ENCODE measurements at places on chromosomes 1 and 21. TPM values are rescaled to one million over a fixed set of nuclear protein-coding genes. Genes with fewer than 3 reads are reported as not detected.

Gene CFAP107
- total RNA-seq: not detected

Gene MACF1
- total RNA-seq: 185 TPM

Gene CFAP126
- total RNA-seq: not detected

Gene MPZL1
- total RNA-seq: 113 TPM

Gene COQ8A
- total RNA-seq: 9.5 TPM

Gene CLCN6
- total RNA-seq: 56.2 TPM

Gene KIRREL1
- total RNA-seq: 64.9 TPM

Gene SH2D5
- 3.2 TPM for total RNA-seq

Gene KRTAP19-3
- not detected for total RNA-seq

Gene RSPH1
- total RNA-seq: 1.0 TPM

Gene OR2L13
- total RNA-seq: not detected

Gene LIN28A
- 455 TPM for total RNA-seq

DNA sequence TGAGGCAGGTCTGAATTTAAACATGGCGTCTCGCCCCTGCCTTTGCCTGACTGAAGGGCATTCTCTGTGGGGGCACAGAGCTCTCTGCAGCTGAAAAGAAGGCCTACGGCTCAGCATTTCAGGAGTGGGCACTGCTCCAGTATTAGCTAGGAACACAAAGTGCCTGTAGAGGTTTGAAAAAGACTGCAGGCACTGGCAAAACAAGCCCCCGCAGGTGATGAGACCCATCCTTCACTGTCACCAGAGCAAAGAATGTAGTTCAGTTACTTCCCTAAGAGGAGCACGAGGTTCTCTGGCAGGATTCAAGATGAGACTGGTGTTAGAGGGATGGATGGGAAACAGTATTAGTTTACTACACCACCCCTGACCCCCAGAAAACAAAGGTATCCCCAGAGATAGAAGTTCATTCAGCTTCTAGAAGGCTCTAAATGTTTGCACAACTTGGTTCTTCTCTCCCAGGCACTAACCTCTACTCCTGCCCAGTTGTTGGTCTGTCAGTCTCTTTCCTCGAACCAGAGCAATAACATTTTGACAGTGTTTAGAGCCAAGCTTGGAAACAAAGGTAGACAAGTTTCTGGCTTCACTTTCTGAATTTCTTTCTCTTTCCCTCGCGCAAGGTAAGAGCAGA is 101.9 kb upstream of the KCNE2 start:
- H3K36me3 ChIP-seq: peaks cover 14% of the 10 kb centered on the region
- H3K27ac ChIP-seq: no peak overlapping the region
- no peaks in the 10 kb centered on the region for H3K27me3 ChIP-seq
- DNase-seq: no peak
- no peak overlapping the region for H3K4me3 ChIP-seq

- H3K4me1 ChIP-seq: no peaks in the 10 kb centered on the region
- H3K27ac ChIP-seq: no peak overlapping the region
- DNase-seq: no peak
- no peak overlapping the region for H3K4me3 ChIP-seq
- H3K27me3 ChIP-seq: no peaks in the 10 kb centered on the region
Observed at GRCh38 chr1:196655494-196655893, 3.7 kb downstream of the CFH start.

GRCh38 chr1:18836654-18837053 is 22.8 kb downstream of the TAS1R2 start:
- no peak overlapping the region for H3K27ac ChIP-seq
- no peak overlapping the region for H3K4me3 ChIP-seq
- peaks cover 12% of the 10 kb centered on the region for H3K27me3 ChIP-seq
- H3K36me3 ChIP-seq: no peaks in the 10 kb centered on the region
- no peak for DNase-seq
- H3K4me1 ChIP-seq: no peaks in the 10 kb centered on the region

GRCh38 chr1:10388387-10388715 is 10.5 kb upstream of the PGD start:
- peaks cover 32% of the 10 kb centered on the region for H3K4me1 ChIP-seq
- H3K36me3 ChIP-seq: peaks cover 19% of the 10 kb centered on the region
- no peaks in the 10 kb centered on the region for H3K27me3 ChIP-seq
- DNase-seq: no peak

- H3K4me3 ChIP-seq: no peak overlapping the region
- no peak overlapping the region for H3K27ac ChIP-seq
- H3K4me1 ChIP-seq: peaks cover 25% of the 10 kb centered on the region
- DNase-seq: no peak
- H3K27me3 ChIP-seq: no peaks in the 10 kb centered on the region
- no peaks in the 10 kb centered on the region for H3K36me3 ChIP-seq
Observed at GRCh38 chr1:101290922-101291561, 54.2 kb downstream of the S1PR1 start.

- H3K4me3 ChIP-seq: no peak overlapping the region
- H3K27me3 ChIP-seq: no peaks in the 10 kb centered on the region
- H3K4me1 ChIP-seq: peaks cover 7% of the 10 kb centered on the region
- no peak for DNase-seq
Observed at GRCh38 chr1:42524330-42524729, 61.2 kb downstream of the CCDC30 start.

DNA sequence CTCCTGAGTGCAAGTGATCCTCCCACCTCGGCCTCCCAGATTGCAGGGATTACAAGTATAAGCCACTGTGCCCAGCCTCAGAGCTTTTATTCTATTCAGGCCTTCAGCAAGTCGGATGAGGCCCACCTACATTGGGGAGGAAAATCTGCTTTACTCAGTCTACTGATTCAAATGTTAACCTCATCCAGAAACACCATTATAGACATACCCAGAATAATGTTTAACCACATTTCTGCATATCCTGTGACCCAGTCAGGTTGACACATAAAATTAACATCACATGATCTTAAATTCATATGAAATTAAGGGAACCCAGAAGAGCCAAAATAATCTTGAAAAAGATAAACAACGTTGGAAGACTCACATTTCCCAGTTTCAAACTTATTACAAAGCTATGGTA is 14.9 kb downstream of the IL20 start:
- DNase-seq: no peak
- no peaks in the 10 kb centered on the region for H3K4me1 ChIP-seq
- peaks cover 12% of the 10 kb centered on the region for H3K27me3 ChIP-seq
- peaks cover 5% of the 10 kb centered on the region for H3K36me3 ChIP-seq

DNA sequence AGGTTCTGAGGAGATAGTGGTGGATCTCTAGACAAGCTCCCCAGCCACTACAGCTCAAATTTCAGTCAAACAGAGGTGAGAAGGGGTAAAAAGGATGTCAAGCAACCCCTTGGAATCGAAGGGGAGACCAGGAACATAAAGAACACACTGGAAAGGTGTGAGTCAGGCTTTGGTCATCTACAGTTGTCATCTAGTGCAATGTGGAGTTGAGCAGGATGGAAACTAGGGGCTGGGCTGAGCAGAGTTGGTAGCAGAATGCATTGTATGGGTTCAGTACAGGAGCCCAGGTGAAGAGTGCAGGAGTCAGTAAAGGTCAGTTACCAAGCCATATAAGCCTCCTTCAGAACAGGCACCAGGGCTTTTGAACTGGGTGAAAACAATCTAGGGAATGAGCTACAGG is 52.7 kb upstream of the VAV3 start:
- no peaks in the 10 kb centered on the region for H3K4me1 ChIP-seq
- H3K27ac ChIP-seq: no peak overlapping the region
- no peaks in the 10 kb centered on the region for H3K27me3 ChIP-seq
- H3K4me3 ChIP-seq: no peak overlapping the region
- DNase-seq: no peak
- H3K36me3 ChIP-seq: no peaks in the 10 kb centered on the region

DNA sequence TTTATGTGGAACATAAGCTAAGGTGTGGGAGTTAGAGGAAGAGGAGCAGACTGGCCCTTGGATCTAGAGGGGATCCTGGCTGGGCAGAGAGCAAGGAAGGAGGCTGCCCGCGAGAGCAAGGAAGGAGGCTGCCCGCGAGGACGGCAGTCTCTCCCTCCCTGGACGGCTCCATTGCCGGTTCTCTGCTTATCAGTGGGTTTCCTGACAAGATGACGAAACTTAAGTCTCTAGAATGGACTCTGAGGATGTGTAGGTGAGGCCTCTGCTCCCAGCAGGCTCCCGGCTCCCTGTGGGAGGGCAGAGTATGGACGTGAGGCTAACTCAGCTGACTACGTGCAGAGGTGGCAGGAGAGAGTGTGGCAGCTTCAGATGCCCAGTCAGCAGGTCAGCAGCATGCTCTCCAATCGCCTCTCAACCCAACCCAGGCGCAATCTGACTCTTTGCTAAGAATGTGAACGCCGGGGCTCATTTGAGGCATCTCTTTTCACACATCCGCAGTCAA is 6.1 kb downstream of the MYBPHL start:
- H3K27ac ChIP-seq: no peak overlapping the region

DNA sequence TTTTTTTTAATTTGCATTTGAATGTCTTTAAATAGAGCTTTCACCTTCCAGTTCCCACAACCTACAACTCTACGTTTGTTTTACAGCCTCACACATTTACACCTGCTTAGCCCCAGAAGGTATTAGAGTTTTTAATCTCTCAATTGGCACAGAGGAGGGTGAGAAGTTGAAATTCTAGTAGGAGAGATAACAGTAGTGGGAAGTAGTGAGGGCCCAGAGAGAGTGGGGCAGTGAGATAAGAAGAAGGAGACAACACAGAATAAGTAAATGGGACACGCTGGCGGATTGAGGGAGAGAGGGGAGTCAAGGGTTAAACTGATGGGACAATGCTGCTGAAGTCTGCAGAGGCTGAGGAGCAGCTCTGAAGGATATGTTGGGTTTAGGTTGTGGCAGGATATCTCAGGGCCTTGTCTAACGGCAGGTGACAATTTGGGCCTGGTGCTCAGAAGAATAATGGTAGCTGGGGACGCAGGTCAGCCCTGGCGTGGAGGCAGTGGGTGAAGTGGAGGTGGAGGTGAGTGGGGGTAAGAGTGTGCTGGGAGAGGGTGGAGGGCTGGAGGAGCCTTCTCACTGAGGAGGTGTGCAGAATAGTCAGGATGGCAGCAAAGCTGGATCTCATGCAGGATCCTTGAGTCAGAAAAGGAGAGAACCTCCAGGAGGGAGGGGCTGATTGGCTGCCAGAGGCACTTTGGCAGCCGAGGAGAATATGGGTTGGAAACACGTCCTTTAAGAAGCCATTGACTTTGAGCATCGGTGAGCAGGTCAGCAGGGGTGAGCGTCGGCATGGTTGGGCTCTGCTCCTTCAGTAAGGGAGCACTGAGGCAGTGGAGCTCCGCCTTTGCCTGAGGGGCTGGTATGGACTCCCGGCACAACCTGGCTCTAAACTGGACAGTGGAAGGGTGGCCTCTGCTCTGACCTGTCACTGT is 72.9 kb downstream of the SYT6 start:
- H3K4me1 ChIP-seq: peaks cover 9% of the 10 kb centered on the region
- H3K27me3 ChIP-seq: peaks cover 6% of the 10 kb centered on the region
- no peak overlapping the region for H3K27ac ChIP-seq
- H3K36me3 ChIP-seq: peaks cover 3% of the 10 kb centered on the region
- no peak for DNase-seq
- H3K4me3 ChIP-seq: no peak overlapping the region

DNA sequence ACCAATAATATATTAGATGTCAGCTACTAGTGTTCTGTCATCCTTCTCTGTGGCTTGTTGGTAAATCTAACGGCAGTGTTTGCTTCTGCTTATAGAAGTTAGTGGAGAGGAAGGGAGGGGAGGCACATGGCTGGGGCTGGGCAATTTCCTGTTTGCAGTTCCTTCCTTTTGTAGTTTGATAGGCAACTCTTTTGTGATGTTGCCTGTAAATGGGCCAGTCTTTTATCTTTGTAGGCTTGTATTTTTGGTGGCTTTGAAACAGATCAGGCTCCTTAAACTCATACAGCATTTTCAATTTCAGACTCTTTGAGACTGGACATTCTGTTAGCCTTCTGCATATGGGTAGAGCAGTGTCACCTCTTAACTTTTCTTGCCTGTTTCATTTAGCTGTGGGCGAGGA is 48.1 kb downstream of the CDC14A start:
- no peaks in the 10 kb centered on the region for H3K27me3 ChIP-seq
- peak overlapping the region; percentile 21 for H3K27ac ChIP-seq
- H3K4me3 ChIP-seq: peak overlapping the region; percentile 1

DNA sequence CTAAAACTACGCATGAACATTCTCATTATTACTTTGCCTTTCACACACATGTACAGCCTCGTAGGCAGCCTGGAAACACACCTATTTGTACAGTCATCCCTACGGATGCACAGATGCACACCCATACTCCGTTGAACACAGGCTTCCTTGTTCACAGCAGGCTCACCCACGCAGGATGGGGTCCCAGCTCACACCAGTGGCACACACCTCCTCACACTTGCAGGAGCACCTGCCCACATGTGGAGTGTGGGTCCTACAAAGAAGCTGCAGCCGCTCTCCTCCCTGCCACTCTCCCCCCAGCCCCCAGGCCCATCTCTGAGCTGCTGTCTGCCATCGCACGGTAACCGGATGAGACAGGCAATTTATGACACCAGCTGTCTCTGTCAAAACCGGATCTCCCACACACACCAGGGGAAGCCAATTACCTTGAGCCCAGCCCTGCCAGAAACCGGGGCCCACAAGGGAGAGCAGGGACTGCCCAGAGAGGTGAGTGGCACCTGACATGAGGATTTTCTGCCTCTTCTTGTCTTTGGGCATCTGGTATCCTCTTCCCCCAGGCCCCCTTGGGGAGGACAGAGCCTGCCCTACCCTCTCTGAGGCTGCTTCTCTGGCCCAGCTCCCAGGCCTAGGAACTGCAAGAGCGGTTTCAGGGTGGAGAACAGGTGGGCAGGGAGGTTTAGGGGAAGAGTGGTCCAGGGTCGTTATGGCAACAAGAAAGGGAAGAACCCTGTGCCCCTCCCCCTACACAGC is 175.4 kb downstream of the IGSF21 start:
- H3K27ac ChIP-seq: no peak overlapping the region
- H3K4me1 ChIP-seq: no peaks in the 10 kb centered on the region
- peaks cover 47% of the 10 kb centered on the region for H3K27me3 ChIP-seq

- no peaks in the 10 kb centered on the region for H3K4me1 ChIP-seq
- H3K36me3 ChIP-seq: no peaks in the 10 kb centered on the region
- no peaks in the 10 kb centered on the region for H3K27me3 ChIP-seq
Observed at GRCh38 chr1:215780139-215780538, 213.0 kb downstream of the KCTD3 start.

DNA sequence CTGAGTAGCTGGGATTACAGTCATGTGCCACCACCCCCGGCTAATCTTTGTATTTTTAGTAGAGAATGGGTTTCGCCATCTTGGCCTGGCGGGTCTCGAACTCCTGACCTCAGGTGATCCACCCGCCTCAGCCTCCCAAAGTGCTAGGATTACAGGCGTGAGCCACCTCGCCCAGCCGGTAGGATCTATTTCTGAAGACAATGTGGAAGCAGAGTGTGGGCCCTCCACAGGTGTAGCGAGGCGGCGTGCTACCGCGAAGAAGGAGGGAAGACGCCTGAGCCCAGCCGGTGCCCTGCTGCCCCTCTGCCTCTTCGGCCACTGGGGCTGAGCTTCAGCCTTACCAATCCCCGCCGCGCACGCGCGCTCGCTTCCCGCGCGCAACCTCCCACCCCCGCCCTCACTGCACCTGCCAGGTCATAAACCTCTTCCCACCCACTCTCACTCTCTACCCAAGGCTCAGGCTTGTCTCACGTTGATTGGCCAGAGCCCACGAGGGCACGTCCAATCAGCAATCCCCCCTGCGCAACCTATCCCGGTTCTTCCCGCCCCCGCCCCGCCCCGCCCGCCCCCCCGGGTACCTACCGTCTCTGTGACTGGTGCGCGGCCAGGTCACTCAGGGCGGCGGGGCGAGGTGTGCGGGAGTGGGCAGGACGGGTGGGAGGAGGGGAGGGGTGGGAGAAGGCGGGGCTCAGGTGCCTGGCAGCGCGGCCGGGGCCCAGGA is 409 bp upstream of the HOOK1 start:
- peak overlapping the region; percentile 76 for H3K4me3 ChIP-seq
- peaks cover 34% of the 10 kb centered on the region for H3K27me3 ChIP-seq
- peak; percentile 14 for DNase-seq
- no peak overlapping the region for H3K27ac ChIP-seq
- H3K36me3 ChIP-seq: no peaks in the 10 kb centered on the region

GRCh38 chr1:214532070-214532469 is 19.3 kb downstream of the PTPN14 start:
- no peak overlapping the region for H3K4me3 ChIP-seq
- no peaks in the 10 kb centered on the region for H3K4me1 ChIP-seq
- H3K27me3 ChIP-seq: no peaks in the 10 kb centered on the region
- DNase-seq: no peak
- no peak overlapping the region for H3K27ac ChIP-seq
